Dorsolateral prefrontal cortex (tissue), 122 donors: ENCODE measurements at places on chromosomes 4 and X. TPM values are rescaled to one million over a fixed set of nuclear protein-coding genes. Genes with fewer than 3 reads are reported as not detected.

DNA sequence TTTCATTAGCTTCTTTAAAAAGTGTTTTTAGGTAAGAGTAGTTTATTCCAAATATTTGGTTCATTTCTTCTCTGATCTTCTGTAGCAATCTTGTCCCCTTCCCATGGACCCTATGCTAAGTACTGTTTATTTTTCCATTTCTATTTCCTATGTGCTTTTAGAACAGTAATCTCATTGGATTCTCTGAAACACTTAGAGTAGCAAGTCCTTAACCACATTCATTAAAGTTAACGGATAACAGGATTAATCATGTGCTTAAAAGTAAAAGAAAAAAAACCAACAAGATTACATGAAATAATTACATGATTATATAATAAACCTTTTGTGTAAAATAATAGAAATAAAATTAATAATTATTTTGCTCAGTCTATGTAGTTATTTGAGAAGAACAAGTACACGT, 929.7 kb downstream of the C4orf33 start:
- DNase-seq = no peak

The SLC9B1 gene
- total RNA-seq = 3.0 TPM

DNA sequence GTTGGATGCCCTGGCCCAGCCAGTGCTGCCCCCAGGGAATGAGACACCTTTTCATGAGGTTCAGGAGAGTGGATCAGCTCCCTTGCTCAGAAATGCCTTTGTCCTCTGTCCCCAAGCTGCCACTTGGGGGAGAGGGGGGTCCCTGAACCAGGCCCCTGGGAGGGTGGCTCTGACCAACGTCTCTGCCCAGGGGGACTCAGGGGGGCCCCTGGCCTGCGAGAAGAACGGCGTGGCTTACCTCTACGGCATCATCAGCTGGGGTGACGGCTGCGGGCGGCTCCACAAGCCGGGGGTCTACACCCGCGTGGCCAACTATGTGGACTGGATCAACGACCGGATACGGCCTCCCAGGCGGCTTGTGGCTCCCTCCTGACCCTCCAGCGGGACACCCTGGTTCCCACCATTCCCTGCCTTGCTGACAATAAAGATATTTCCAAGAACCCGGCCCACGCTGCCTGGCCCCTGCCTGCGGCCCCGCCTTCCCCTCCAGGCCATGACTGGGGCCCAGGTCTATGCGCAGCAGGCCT, 7.3 kb downstream of the HGFAC start:
- no peak for DNase-seq

GRCh38 chr4:146073517-146073916, 102.0 kb upstream of the LSM6 start:
- DNase-seq = no peak

The SPARCL1 gene
- total RNA-seq = 1,764 TPM

The GPR119 gene
- not detected for total RNA-seq
